ENCODE measurements at places on chromosomes 3 and 15.

DNA sequence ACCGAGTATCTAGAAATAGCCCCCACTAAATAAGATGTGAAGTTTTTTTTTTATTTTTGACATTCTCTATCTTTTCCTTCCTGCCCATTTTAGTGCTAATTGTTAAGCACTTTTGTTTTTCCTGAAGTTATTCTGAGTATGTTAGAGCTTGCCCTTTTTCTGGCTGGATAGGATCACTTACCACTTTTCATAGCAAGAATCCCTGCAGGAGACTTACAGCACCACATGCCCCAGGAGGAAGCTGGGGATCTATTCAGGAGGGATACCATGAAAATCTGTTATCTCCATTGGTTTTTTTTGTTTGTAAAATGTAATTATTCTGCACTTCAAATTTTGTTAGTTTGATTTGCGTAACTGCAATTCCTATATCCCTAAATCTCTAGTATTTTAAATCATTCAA lies 968.4 kb downstream of the ZPLD1 start:
- no peak for DNase-seq

GRCh38 chr3:9422712-9423424 lies 25.5 kb downstream of the SETD5 start:
- peak; percentile 75 for DNase-seq

GRCh38 chr3:122458992-122459391 lies 43.1 kb upstream of the WDR5B start:
- DNase-seq, result no peak

- no peak for DNase-seq
Measured at GRCh38 chr3:133412183-133413132, 12.6 kb downstream of the BFSP2 start.

DNA sequence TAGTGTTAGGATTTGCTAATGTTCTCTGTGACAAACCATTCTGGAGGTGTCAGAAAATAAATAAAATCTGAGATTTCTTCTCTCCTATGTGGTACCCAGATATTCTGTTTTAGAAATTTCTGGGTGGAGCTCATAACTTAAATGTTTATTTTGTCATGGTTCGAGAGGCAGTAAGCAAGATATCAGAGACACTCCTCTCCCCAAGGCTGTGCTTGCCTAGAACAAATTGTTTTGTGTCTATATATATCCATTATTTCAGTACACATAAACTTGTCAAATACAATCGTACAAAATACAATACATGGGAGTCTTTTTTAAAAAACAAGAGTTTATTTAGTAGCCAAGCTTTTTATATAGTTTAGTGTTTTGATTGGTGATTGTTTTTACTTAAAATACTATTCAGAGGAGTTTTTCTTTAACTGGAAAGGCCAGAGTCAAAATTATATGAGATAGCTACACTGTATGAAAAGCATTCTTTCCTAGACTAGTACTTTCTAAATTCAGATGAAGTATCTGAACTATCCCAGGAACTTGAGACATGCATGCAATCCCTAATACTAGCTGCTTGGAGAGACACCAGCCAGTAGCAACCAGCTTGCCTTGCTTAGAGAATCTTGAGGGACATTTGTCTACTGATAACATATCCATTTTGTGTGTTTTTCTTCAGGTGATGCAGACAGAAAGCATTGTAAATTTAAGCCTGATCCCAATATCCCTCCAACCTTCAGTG lies 4.7 kb downstream of the EXOG start:
- DNase-seq, result no peak

DNA sequence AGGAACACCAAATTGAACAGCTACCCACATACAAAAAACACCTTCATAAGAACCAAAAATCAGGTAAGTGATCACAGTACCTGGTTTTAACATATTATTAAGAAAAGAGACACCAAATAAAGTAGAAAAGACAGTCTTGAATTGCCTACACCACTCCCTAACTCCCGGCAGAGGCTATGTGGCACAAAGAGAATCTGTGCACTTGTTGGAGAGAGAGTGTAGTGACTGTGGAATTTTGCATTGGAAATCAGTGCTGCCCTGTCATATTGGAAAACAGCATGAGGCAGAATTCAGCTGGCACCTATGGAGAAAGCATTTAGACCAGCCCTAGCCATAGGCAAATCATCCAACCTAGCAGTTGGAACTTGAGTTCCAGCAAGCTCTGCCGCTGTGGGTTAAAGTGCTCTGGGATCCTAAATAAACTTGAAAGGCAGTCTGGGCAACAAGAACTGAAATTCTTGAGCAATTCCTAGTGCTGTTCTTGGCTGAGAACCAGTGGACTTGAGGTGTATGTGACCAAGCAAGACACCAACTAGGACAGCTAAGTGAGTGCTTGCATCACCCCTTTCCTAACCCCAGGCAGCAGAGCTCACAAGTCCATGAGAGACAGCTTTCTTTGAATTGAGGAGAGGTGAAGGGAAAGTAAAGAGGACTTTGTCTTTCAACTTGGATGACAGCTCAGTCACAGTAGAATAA lies 969.6 kb upstream of the ALCAM start:
- no peak for DNase-seq

- DNase-seq, result no peak
Measured at GRCh38 chr3:99498550-99499234, 139.7 kb upstream of the COL8A1 start.

All from NCI-H2081 treated with DMSO at 0.1 percent for 48 hours (cell line).